ENCODE measurements at places on chromosomes 7 and 10. TPM values are rescaled to one million over a fixed set of nuclear protein-coding genes. Genes with fewer than 3 reads are reported as not detected.

NOS3 gene
- total RNA-seq, result 42.9 TPM

PRKAR2B gene
- 7.9 TPM for total RNA-seq

GRCh38 chr7:28942168-28942567 lies 16.0 kb downstream of the TRIL start:
- DNase-seq, result no peak
- no peaks in the 10 kb centered on the region for H3K36me3 ChIP-seq
- H3K27me3 ChIP-seq, result no peaks in the 10 kb centered on the region
- H3K27ac ChIP-seq, result no peak overlapping the region
- no peak overlapping the region for H3K4me3 ChIP-seq
- no peaks in the 10 kb centered on the region for H3K4me1 ChIP-seq

LRIT1 gene
- total RNA-seq, result not detected

GRCh38 chr7:28774261-28774988 lies 183.7 kb downstream of the TRIL start:
- H3K4me1 ChIP-seq, result no peaks in the 10 kb centered on the region
- no peak for DNase-seq
- no peak overlapping the region for H3K4me3 ChIP-seq
- H3K27me3 ChIP-seq, result no peaks in the 10 kb centered on the region
- no peak overlapping the region for H3K27ac ChIP-seq

- H3K27me3 ChIP-seq, result no peaks in the 10 kb centered on the region
- no peaks in the 10 kb centered on the region for H3K36me3 ChIP-seq
- DNase-seq, result no peak
- no peaks in the 10 kb centered on the region for H3K4me1 ChIP-seq
- no peak overlapping the region for H3K4me3 ChIP-seq
Measured at GRCh38 chr10:26407406-26407969, 30.7 kb upstream of the APBB1IP start.

GRCh38 chr10:104277785-104278184 lies 8.8 kb downstream of the GSTO2 start:
- H3K27ac ChIP-seq, result no peak overlapping the region
- H3K4me3 ChIP-seq, result no peak overlapping the region
- H3K27me3 ChIP-seq, result no peaks in the 10 kb centered on the region
- no peak for DNase-seq
- H3K4me1 ChIP-seq, result no peaks in the 10 kb centered on the region

TMEM140 gene
- 31.2 TPM for total RNA-seq

GRCh38 chr10:121084016-121084674 lies 233.0 kb downstream of the WDR11 start:
- no peak overlapping the region for H3K27ac ChIP-seq
- peaks cover under 1% of the 10 kb centered on the region for H3K4me1 ChIP-seq
- no peak overlapping the region for H3K4me3 ChIP-seq
- DNase-seq, result no peak
- no peaks in the 10 kb centered on the region for H3K27me3 ChIP-seq
- no peaks in the 10 kb centered on the region for H3K36me3 ChIP-seq

- peaks cover 66% of the 10 kb centered on the region for H3K4me1 ChIP-seq
- no peak for DNase-seq
- peak overlapping the region; percentile 44 for H3K27ac ChIP-seq
- H3K27me3 ChIP-seq, result no peaks in the 10 kb centered on the region
Measured at GRCh38 chr7:1049006-1049741, 4.8 kb downstream of the GPR146 start.

LRRN3 gene
- 8.9 TPM for total RNA-seq

- H3K27ac ChIP-seq, result no peak overlapping the region
- no peak for DNase-seq
- no peaks in the 10 kb centered on the region for H3K4me1 ChIP-seq
- no peak overlapping the region for H3K4me3 ChIP-seq
- no peaks in the 10 kb centered on the region for H3K36me3 ChIP-seq
Measured at GRCh38 chr10:96390460-96390864, 31.7 kb upstream of the OPALIN start.

All from upper lobe of right lung (tissue), 1 donor.